ENCODE measurements at places on chromosomes 1 and 21.

DNA sequence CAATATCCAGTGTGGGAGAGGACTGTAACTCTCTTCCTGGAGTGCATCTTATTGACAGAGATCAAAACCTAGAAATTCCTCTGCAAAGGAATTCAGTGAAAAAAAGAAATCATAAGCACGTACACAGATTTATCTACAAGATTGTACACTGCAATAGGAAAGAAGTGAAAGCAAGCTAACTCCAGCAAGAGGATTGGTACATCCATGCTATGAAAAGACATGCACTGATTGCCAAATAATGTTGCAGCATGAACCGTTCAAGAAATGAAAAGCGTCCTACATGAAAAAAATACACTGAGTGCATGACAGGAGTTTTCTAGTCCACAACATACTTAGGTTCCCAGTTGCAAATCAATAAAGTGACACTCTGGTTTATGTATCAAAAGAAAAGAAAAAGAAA, 1.9 kb upstream of the MGST3 start:
- no peak overlapping the region for H3K27ac ChIP-seq
- H3K4me3 ChIP-seq = no peak overlapping the region
- H3K27me3 ChIP-seq = peaks cover 3% of the 10 kb centered on the region
- peaks cover 11% of the 10 kb centered on the region for H3K4me1 ChIP-seq
- no peaks in the 10 kb centered on the region for H3K36me3 ChIP-seq

DNA sequence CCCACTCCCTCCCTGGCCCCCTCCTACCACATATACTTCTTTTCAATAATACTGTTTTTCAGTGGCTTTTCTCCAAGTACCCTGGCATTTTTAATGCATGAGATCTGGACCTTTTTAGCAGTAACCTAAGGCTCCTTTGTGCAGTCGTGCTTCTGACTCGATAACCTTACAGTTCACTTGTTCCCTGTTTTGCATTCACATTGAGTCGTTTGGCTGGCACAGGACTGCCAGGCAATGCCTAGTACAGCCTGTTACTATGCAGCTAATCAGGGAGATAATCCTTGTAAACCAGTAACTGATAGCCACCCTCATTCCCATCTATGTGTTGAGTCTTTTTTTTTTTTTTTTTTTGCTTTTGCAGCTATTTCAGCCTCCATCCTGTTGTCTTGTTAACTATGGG, 3.7 kb downstream of the ATP1B1 start:
- H3K4me3 ChIP-seq = no peak overlapping the region
- peaks cover 36% of the 10 kb centered on the region for H3K4me1 ChIP-seq
- no peak for DNase-seq
- no peak overlapping the region for H3K27ac ChIP-seq
- H3K36me3 ChIP-seq = peaks cover 6% of the 10 kb centered on the region

GRCh38 chr1:79082233-79082632, 75.7 kb upstream of the ADGRL4 start:
- no peak overlapping the region for H3K4me3 ChIP-seq
- H3K36me3 ChIP-seq = no peaks in the 10 kb centered on the region
- no peak overlapping the region for H3K27ac ChIP-seq
- no peak for DNase-seq

DNA sequence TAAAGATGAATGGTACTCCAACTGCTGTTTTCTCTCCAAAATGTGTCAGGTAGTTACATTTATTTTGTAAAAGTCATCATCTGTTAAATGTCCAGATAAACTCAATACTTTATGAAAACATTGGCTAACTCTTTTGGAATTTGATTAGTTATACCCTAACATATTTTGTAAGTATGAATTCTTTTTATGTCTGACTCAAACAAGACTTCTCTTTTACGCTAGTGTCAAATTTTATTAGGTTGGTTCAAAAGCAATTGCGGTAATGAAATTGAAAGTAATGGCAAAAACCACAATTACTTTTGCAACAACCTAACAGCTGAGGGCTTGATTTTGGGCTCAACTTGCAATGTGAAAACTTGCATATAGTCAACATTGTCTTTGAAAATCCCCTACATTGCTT, 41.0 kb upstream of the USP25 start:
- no peak overlapping the region for H3K27ac ChIP-seq
- DNase-seq = no peak
- no peak overlapping the region for H3K4me3 ChIP-seq
- peaks cover 11% of the 10 kb centered on the region for H3K4me1 ChIP-seq

DNA sequence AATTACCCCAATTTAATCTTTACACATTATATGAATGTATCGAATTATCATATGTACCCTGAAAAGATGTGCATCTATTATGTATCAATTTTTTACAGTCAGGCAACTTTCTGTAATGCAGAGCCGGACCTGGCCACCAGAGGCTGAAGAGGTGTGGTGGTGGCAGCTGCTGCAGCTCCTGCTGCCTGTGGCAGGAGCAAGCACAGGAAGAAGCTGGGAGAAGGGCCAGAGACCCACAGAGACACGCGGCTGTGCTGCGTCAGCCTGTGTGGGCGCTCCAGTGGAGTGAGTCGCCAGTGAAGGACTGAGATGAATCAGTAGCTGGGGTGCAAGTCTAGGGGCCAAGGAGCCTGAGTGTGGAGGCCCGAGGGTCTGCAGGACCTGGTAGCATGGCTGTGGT, 74.3 kb upstream of the COG2 start:
- peaks cover 9% of the 10 kb centered on the region for H3K4me1 ChIP-seq
- no peak overlapping the region for H3K4me3 ChIP-seq
- H3K27me3 ChIP-seq = peaks cover 18% of the 10 kb centered on the region
- no peak overlapping the region for H3K27ac ChIP-seq
- no peaks in the 10 kb centered on the region for H3K36me3 ChIP-seq

GRCh38 chr1:19003371-19004290, 47.2 kb upstream of the IFFO2 start:
- H3K36me3 ChIP-seq = peaks cover 22% of the 10 kb centered on the region
- peak overlapping the region; percentile 13 for H3K4me3 ChIP-seq
- peak overlapping the region; percentile 90 for H3K27ac ChIP-seq
- peak; percentile 54 for DNase-seq
- peaks cover 27% of the 10 kb centered on the region for H3K4me1 ChIP-seq

- no peaks in the 10 kb centered on the region for H3K36me3 ChIP-seq
- no peak for DNase-seq
- no peaks in the 10 kb centered on the region for H3K4me1 ChIP-seq
Observed at GRCh38 chr1:49408346-49408745, 615.4 kb downstream of the AGBL4 start.

DNA sequence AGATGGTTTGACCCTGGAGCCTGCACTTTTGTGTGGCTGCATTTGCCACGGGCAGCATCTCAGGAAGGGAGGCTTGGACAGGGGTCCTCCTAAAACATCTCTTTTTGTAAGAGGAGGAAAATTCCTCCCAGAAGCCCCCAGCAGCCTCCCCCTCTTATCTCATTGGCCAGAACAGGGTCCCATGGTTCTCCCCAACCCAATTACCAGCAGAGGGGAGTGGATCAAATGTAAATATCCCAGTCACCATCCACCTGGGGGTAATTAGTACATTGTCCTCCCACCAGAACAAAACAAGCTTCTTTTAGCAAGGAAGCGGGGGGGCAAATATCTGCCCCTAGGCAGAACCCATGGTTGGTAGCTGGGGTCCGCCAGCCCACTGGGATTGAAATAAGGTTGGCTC, 44.7 kb upstream of the TENT5B start:
- no peak overlapping the region for H3K27ac ChIP-seq
- DNase-seq = no peak
- no peaks in the 10 kb centered on the region for H3K27me3 ChIP-seq
- no peaks in the 10 kb centered on the region for H3K4me1 ChIP-seq

- no peak for DNase-seq
- no peak overlapping the region for H3K27ac ChIP-seq
- peaks cover 39% of the 10 kb centered on the region for H3K27me3 ChIP-seq
- no peaks in the 10 kb centered on the region for H3K36me3 ChIP-seq
Observed at GRCh38 chr1:44460107-44460882, 55.2 kb downstream of the RNF220 start.

GRCh38 chr1:165354739-165355138, 1.8 kb downstream of the LMX1A start:
- no peak overlapping the region for H3K4me3 ChIP-seq
- H3K36me3 ChIP-seq = no peaks in the 10 kb centered on the region
- peaks cover 62% of the 10 kb centered on the region for H3K27me3 ChIP-seq
- no peak overlapping the region for H3K27ac ChIP-seq
- H3K4me1 ChIP-seq = peaks cover 10% of the 10 kb centered on the region

DNA sequence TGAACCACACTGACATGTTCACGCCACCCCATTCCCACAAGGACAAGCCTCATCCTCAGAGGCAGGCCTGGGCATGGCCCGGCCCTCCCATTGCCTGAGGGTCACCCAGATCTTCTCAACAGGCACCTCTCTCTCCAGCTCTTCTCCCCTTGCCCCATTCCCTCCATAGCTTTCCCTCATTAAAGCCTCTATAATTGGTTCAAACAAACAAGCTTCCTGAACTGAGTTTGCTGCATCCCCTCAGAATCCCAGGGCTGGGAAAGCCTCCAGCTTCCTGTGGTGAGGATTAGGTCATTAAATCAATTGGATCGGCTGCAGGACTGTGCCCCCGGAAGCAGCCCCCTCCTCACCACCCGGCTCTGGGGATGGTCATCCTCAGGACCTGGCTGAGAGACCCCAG, 18.9 kb downstream of the CTNNBIP1 start:
- DNase-seq = no peak
- H3K4me1 ChIP-seq = peaks cover 10% of the 10 kb centered on the region
- no peak overlapping the region for H3K4me3 ChIP-seq
- H3K36me3 ChIP-seq = no peaks in the 10 kb centered on the region
- H3K27me3 ChIP-seq = no peaks in the 10 kb centered on the region

DNA sequence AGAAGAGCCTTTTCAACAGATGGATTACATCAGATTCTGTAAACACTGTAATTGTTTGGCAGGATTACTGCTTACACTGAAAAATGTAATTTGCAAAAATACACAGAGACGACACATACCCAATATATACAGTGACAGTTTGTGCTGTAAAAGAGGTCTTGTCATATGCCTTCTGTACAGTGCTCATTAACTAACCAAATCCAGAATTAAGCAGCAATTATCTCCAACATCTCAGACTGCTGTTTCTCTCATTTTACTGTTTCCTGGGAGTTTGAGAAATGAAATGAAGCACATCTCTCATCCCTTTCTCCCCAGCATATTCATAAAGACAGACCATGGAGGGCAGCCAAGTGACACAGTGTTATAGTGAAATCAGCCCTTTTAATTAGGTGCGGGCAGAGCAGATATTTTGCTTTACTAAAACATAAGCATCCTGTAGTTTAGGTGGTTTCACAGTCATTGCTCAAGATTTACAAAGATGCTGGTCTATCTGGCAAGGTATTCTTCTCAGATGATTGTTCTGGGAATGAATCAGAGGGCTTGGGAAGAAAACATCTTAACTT, 618.4 kb upstream of the USP24 start:
- no peaks in the 10 kb centered on the region for H3K36me3 ChIP-seq
- no peak overlapping the region for H3K27ac ChIP-seq
- H3K4me1 ChIP-seq = no peaks in the 10 kb centered on the region
- no peaks in the 10 kb centered on the region for H3K27me3 ChIP-seq
- DNase-seq = no peak

DNA sequence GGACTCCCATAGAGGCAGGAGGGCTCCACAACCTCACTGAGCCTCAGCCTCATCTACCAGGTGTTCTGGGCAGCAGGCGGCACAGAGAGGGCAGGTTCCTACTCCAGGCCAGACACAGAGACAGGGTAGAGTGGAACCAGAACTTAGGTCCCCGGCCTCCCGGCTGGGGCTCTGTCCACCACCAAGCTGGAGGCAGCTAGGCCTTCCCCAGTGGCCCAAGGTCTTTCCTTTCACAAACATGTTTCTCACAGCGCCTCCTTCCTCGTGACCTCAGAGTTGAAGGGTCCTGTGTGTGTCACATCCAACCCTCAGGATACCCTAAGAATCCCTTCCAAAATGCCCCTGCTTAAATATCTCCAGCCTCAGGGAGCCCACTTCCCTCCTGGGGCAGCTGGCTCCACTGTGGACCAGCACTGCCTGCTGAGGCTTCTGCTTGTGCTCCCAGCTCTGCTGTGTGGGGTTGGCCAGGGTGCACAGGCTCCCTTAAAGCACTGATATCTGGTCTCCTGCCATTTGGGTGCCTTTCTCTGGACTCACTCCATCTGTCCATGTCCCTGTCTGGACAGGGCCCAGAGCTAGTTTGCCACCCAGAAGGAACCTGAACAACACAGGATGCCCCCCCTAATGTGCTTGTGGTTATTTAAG, 33.2 kb upstream of the MAGOH start:
- peaks cover 36% of the 10 kb centered on the region for H3K36me3 ChIP-seq
- H3K4me1 ChIP-seq = no peaks in the 10 kb centered on the region
- H3K27me3 ChIP-seq = no peaks in the 10 kb centered on the region
- DNase-seq = no peak
- no peak overlapping the region for H3K27ac ChIP-seq

DNA sequence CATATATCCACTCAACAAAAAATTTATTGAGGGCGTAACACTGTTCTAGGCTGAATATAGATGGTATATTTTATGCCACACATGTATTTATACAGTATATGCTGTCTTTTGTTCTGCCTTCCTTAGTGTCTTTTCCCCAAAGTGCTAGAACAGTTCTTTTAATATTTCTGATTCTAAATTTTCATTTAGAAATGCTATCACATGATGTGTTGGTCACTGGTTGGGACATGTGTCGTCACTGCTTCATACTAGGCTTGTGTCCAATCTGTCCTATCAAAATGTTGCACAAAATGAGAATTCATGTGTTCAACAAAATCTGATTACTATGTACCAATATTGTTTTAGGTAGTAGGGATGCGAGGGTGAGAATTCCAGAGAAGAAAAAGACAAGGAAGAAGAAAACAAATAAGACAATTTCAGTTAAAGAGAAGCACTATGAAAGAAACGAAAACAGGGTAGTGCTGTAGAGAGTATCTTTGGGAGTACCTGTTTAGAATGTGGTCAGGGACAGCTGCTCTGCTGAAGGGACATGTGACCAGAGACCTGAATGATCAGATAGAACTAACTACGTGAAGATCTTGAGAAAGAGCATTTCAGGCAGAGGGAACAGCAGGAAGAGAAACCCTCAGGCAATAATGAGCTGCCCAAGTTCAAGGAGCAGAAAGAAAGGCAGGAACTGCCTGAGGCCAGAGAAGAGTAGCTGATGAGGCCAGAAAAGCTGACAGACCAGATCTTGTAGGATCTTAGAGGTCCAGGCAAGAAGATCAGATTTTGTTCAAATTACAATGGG, 1.3 kb downstream of the KMO start:
- H3K4me3 ChIP-seq = no peak overlapping the region
- H3K4me1 ChIP-seq = peaks cover 24% of the 10 kb centered on the region
- no peaks in the 10 kb centered on the region for H3K27me3 ChIP-seq
- no peak for DNase-seq

- H3K27me3 ChIP-seq = no peaks in the 10 kb centered on the region
- no peak overlapping the region for H3K27ac ChIP-seq
- H3K4me3 ChIP-seq = no peak overlapping the region
- no peaks in the 10 kb centered on the region for H3K36me3 ChIP-seq
- no peak for DNase-seq
- H3K4me1 ChIP-seq = peaks cover 7% of the 10 kb centered on the region
Observed at GRCh38 chr1:152169366-152170025, 10.5 kb upstream of the RPTN start.
